ENCODE measurements at places on chromosomes 7 and 10. TPM values are rescaled to one million over a fixed set of nuclear protein-coding genes. Genes with fewer than 3 reads are reported as not detected.

DNA sequence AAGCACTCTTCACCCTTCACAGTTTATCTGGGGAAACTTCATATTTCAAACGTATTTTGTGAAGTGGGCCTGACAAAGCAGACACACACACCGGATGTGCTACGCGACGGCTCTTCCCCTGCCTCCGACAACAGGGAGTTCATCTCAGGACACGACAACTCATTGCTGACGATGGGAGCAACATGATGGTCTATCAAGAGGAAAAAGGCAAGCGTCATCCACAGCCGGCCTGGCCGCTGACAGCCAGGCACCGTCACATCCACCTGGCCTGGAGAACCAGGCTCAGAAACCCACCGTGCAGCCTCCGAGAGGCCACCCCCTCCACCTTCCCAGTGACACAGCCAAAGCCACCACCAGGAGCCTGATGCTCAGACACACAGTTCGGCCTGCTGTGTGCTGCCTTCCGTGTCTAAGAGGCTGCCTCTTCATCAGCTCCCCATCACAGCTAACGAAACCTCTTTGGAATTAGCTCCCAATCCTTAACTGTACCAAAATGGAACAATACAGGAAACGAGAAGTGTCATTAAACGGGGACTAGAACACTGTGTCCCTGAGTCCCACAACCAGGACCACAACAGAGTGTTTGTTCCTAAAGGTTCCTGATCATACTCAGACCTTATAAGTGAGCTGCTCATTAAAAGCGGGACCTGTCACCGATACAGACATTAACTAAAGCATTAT is 76.7 kb downstream of the SFMBT2 start:
- no peak for DNase-seq

- no peak for DNase-seq
Observed at GRCh38 chr7:105585850-105586500, 4.7 kb upstream of the EFCAB10 start.

DNA sequence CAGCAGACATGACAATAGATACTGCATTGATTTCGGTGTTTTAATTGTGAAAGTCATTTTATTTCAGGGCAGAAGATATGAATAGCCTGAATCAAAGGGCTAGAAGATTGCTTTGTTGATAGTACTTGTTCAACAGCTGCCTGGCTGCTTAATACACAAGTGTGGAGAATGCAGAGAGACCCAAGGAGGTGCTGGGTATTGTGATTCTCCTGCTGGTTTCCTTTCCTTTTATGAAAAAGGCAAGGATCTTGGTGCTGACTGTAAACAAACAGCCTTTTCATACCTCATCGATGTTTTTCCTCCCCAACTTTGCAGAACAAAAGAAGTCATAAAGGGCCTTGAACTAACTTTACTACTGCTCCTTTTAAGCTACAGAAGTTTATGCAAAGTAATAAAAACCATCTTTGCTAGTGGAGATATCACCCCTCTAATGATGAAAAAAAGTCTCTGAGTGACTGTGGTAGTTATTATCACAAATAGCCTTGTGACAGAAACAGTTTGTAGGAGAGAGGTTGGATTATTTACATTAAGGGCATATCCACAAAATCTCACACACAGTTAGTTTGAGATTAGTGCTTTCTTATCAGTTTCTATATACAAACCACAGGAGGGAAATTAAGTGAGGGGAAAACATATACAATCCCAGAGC is 800.0 kb downstream of the LRMDA start:
- no peak for DNase-seq

GRCh38 chr10:11148142-11149028 is 130.7 kb downstream of the CELF2 start:
- no peak for DNase-seq

- DNase-seq = no peak
Observed at GRCh38 chr7:157405914-157406810, 69.4 kb downstream of the DNAJB6 start.

- no peak for DNase-seq
Observed at GRCh38 chr7:85125651-85126131, 61.2 kb downstream of the SEMA3D start.

DNA sequence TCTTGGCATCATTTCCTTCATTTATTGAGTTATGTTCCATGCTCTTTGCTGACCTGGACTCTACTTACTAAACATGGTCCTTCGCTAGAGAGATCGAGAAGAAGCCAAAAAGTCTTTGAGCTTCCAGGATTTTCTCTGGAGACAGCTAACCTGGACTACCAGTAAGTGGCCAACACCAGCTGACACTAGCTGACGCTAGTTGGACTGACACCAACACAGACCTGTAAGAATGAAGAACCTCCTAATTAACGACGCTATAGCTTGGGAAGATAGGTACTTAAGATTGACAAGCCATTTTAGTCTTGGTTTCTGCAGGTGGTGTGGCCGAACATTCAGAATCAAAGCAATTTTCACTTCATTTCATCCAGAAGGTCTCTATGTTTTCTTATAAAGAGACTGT is 66.4 kb downstream of the GALNT17 start:
- DNase-seq = no peak

Gene INTS1
- 10.6 TPM for polyA plus RNA-seq

Gene GDF2
- polyA plus RNA-seq = not detected

Gene HOXA6
- 0.72 TPM for polyA plus RNA-seq

DNA sequence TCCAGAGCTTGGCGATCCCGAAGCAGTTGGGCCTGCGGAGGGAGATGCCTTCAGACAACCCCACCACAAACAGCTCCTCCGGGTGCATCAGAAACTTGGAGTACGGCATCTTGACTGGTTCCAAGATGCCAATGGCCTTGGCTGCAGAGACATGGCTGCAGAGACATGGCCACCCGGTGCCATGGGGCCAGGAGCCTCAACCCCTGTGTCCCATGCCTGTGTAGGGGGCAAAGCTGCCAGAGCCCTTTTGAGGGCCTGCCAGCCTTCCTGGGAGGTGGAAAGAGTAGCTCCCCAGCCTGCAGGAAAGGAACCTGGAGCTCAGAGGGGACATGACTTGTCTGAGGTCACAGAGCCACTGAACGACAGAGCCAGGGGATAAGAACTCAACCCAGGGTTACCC is 83.5 kb downstream of the RABGEF1 start:
- DNase-seq = no peak

Gene VGF
- 0.04 TPM for polyA plus RNA-seq

DNA sequence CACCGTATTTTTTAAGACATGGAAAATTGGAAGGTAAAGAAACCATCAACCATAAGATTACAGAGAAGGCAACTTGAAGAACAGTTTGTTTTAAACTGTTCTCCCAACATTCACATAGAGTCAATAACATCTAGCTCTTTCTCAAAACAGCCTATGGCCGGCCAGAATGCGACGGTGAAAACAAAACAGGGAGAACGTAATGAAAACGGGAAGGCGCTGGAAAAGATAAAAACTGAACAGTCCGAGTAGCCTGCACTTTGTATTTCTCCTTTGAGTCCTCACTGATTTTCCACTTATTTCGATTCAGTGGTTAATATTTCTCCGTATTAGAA is 637 bp downstream of the MICU1 start:
- DNase-seq = no peak

DNA sequence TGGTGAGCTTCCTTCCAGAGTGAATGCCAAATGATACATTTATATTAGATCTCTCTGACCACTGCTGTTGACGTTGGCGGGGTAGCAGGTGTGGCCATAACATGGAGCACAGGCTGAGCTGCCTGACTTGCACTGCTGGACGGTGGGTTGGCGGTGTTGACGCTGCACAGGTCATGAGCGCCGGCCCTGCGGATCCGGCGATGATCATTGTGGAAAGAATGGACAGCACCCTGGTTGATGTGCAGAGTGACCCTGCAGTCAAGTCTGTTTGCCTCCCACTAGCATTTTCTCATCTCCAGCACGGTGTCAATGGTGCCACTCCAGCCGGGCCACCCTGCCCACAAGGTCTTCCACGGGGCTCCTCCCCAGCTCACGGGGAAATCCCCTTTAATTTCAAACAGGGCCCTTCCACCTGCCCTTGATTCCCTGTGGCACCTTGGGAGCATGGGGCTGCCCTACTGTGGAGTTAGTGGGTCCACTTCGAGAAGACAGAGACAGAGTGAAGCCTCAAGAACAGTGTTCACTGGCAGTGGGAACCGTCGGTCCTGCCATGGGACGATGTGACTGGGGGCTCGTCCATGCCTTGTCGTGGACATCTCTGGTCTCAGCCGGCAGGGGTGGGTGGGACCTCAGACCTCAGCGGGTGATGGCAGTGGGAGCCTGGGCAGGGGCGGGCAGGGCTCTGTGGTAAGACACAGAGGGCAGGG is 613.5 kb downstream of the PTPRN2 start:
- no peak for DNase-seq
